ENCODE measurements at places on chromosomes 1 and 21.
A peak's percentile ranks its signal among the peaks of the same experiment; 100 is the strongest.

GRCh38 chr1:115189814-115190539 lies 100.7 kb upstream of the TSPAN2 start:
- DNase-seq = no peak

GRCh38 chr1:171912509-171913175 lies 71.3 kb downstream of the DNM3 start:
- peak; percentile 86 for DNase-seq

DNA sequence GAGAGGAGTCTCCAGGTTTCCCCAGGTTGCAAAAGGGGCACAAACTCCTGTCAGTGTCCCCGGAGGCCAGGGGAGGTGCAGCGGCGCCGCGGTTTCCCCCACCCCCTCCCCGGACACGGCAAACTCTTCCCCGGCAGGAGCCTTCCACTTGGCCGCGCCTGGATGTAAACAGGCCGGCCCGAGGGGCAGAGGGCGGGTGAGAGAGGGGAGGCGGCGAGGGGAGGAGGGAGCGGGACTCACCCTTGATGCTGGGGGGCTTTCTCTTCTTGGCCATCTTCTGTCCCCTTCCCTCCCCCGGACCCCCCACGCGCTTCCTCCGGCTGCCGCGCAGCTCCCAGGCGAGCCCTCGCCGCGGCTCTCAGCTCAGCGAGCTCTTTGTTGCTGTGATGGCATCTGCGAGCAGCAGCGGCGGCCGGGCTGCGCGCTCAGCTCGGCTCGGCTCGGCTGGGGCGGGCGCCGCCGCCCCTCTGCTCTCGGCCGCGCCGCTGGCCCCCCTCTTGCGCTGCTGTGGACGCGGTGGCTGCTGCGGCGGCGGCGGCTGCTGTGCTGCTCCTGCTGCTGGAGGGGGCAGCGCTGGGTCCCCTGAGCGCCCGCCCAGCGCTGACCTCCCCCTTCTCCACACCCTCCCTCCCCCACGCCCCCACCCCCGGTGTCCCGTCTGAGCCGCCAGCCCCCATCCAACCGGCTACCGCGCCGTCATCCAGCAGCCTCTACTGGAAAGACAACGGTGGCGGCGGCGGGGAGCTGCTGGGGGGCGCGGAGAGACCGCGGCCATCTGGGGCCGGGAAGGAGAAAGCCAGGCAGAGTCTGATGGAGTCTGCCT lies 4.9 kb upstream of the SLC44A5 start:
- DNase-seq = no peak

DNA sequence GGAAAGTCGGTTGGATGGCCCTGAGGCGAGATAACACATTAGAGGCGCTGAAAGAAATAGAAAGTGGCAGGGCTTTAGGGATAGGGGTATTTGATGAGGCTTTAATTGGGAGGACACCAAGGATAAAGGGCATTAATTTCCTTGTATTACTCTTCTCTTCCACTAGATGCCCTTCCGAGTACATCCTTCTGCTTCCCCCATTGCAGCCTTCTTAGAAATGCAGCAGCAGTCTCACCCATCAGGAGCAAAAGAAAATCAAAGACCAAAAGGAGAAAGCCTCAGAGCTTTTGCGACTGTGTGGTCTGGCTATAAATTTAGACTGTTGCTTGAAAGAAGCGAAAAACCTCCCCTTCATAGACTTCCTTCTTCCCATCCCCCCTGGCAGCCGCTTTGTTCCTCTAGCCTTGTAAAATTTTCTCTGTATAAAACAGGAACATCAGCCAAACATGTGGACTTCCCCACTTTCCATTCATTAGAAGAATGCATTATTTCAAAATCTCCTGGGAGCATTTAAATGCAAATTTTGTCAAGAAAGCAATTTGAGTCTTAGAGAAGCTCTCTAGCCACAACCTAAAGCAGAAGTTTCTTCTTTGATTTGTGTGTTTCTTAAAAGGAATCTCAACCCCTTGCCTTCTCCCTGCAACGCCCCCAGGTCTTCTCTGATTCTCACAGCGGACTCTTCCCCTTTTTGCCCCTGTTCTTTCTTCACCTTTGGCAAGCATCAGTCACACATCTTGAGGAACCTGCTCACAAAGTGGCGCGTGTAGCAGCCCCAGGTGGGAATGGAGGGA lies 76.6 kb downstream of the NDUFS5 start:
- DNase-seq = peak; percentile 89

DNA sequence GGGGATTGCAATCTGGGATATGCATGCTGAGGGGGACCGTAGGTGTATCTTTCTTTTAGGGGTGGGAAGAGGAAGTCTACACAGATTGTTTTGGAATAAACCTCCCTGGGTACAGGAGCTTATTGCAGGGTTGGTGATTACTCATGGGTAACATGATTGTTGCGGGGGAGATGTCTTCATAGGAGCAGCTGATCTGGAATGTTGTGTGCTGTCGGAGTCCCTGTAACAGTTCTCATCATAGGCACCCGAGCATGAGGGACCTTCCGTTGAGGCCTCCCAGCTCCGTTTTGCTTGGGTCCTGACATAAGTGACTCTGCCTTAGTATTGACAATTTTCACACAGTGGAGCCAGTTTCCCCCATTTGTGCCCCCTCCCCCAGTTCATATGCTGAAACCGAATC lies 4.2 kb upstream of the PRXL2B start:
- DNase-seq = no peak

GRCh38 chr1:202005958-202006357 lies 4.4 kb upstream of the ELF3 start:
- peak; percentile 25 for DNase-seq

DNA sequence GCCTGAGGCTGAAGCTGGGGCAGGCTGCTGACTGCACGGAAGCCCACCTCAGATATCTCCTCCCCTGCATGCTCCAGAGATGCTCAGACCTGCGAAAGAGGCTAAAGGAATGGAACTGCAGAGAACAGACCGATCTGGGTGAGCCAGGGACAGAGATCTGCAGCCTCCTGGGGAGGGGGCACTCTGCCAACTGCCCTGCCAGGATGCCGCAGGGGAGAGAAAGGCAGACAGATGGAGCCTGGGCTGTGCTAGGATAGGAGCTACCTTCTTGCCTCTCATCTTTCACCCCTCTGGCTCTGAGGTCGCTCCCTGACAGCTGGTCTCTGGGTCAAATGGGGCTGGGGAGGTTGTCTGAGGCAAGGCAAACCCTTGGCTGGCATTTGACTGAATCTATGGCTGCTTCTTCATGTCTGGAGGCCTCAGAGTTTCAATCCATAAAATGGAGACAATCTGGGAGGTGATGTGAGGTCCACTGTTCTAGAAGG lies 238.2 kb downstream of the GRIK3 start:
- DNase-seq = no peak

GRCh38 chr1:65247419-65248359 lies 61.7 kb upstream of the DNAJC6 start:
- DNase-seq = no peak

DNA sequence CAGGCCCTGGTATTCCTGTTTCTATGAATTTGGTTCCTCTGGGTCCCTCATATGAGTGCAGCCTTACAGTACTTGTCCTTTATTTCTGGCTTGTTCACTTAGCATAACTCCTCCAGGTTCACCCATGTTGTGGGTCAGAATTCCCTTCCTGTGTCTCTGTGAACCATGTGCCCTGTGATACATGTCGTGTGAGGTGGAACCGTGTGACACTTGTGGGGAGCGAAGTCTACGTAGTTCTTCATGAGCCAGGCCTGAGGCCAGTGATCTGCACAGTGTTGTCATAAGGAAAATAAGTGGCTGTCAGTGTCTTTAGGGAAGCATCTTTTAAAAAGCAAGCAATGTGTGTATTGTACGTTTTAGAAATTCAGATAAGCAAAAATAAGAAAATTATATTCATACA lies 122.8 kb downstream of the GALNT2 start:
- no peak for DNase-seq

DNA sequence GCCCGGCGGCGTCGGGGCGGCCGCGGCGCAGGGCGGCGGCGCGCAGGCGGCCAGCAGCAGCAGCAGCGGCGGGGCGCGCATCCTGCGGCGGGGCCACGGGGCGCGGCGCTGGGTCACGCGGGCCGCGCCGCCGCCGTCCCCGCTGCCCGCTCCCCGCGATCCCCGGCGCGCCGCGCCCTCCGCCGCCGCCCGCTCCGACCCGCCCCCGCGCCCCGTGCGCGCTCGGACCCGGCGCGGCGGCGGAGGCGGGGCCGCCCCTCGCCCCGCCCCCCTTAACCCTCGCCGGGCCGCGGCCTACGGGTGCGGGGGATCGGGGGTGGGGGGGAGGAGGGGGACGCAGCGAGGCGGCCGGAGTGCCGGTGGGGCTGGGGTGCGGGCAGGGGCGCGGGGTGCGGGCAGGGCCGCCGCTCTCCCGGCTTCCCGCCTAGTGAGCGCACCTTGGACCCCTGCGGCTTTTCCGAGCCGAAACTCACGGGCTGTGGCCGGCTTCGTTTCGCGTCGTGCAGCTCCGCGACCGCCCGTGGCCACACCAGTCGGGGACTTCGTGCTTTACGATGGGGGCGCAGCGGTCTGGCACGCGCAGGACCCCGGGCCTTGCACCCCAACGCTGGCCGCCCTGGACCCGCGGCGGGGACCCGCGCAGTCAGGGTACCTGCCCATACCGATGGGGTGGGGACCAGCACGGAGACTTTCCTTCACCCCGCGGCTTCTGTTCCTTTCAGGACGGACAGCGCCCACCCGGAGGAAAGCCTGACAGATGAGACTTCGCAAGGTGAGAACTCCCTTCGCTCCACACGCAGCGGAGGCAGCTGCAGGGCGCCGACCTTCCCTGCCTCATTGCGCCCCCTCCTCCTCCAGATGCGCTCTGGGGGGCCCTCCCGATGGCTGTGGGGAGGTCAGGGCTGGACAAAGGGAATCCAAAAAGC lies at the start of gene FNDC10:
Gene FNDC10 (minus strand): TSS at position 201 of the 926 bp plus-strand sequence. CDS start 120 bp downstream, at position 81.
- DNase-seq = no peak

DNA sequence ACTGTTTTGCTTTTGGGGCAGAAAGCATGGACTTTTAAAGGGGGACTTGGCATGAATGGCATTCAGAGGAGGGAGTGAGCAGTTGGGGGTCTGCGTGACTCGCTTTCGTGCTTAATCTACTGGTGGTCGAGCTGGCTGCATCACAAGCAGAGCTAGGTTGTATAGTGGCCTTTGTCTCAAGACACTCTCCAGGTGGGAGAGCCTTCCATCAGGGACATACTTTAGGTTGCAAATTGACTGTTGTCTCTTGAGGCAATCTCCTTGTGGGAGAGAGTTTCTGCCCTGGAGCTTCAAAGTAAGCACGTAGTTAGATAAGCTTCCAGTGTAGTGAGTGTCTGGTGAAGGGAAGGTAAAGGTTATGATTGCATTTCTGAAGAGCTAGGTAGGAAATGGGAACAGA lies 93.9 kb downstream of the C1orf21 start:
- no peak for DNase-seq

GRCh38 chr1:52306227-52307006 lies 59.6 kb downstream of the CC2D1B start:
- DNase-seq = peak; percentile 11

GRCh38 chr1:247884797-247885413 lies 10.5 kb upstream of the OR2W3 start:
- DNase-seq = peak; percentile 5

DNA sequence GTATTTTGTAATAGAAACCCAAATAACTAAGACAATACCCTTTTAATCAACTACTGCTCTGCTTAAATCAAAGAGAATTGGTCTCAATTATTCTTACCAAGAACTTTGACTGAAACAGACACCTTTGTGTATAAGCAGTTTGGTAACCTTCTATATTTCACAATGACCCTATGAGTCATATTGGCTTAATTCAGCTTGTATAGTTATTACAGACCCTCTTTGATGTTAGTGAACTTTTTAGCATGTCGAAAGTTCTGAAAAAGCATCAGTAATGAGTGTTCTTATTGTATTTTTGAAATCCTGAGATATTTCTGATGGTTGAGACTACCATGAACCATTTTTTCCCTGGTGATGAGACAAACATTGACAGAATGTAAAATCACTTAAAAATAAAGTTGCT lies 43.3 kb upstream of the RABGAP1L start:
- DNase-seq = peak; percentile 55

DNA sequence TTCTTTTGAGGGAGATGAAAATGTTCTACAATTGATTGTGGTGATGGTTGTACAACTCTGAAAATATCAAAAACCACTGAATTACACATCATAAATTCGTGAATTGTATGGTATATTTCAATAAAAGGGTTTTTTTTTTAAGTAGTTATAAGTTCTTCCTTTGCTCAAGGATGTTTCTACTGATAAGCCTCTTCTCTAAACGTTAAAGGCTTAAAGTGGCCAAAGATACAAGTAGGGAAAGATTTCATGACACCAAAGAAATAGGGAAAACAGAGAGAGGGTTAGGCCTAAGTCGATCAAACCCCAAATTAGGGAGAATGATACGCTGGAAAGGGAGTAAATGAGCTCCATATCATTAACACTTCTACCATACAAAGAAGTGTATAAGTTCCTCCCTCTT lies 4.1 kb downstream of the KDM5B start:
- no peak for DNase-seq

- no peak for DNase-seq
These were observed 1014.5 kb downstream of the BRINP3 start for GRCh38 chr1:189463166-189463565.

GRCh38 chr1:196372896-196373536 lies 235.2 kb downstream of the KCNT2 start:
- DNase-seq = peak; percentile 23

DNA sequence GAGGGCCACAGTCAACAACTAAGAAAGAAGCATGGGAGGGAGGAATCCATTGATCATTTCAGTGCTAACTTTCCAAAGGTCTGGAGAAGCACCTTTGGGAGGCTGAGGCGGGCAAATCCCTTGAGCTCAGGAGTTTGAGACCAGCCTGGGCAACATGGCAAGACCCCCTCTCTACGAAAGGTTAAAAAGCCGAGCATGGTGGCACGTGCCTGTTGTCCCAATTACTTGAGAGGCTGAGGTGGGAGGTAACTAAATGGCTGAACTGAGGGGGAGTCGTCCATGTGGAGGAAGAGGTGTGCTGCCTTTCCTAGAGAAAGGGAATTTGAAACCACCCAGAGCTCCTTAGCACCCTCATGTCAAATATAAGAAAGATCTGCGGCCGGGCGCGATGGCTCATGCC lies 16.2 kb downstream of the MASP2 start:
- DNase-seq = no peak

DNA sequence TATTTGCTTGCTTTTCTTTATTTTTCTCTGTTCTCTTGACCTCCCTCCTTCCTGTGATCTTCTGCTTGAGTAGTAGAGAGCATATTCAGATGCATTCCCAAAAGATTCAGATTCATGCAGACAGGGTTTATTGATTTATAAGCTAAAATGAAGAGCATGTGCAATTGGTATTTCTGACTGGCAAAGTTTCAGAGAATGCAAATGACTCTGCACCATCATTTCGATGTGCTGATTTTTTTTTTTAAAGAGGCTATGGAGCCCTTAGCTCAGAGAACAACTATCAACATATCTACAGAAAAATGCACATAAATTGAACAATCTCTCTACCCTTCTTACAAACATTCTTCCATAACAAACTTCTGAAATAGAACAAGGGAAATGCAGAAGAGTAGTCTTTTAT lies 312.0 kb downstream of the VAV3 start:
- DNase-seq = no peak

DNA sequence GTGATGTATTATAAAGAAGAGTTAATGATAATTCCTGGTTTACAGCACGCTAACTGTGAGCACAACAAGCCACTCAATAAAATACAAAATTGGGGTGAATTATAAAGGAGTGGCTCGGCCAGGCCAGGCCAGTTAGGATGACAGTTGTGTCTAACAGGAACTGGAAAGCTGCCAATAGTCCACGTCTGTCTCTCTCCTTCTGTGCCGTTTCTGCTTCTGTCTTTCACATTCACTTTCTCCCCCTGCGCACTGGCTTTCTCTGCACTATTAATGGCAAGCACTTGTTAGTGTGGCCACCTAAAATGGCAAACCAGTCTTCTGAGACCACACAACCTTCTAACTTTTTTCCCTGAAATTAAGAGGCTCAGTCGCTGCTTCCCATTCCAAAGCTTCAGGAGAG lies 394.3 kb downstream of the NTNG1 start:
- DNase-seq = no peak

Measured in SW480 (cell line).